Central memory CD4-positive, alpha-beta T cell (primary cell): ENCODE measurements at places on chromosomes 12 and 14.

DNA sequence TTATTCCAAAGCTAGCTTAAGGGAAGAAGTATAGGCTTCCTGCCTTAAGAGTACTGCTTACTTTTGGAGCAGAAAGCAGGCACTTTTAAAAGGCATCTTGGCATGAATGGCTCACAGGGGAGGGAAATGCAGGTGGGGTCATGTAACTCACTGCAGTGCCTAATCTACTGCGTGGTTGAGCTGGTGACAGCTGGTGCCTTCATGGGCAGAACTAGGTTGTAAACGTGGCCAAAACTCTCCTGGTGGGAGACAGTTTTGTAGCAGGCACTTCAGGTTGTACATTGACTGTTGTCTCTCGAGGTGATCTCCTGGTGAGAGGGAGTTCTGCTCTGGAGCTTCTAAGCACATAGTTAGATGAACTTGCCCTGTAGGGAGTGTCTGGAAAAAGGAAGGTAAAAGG lies 962.5 kb downstream of the DIO2 start:
- DNase-seq = no peak

- DNase-seq = peak; percentile 5
Measured at GRCh38 chr12:50597200-50598195, 92.7 kb downstream of the DIP2B start.

DNA sequence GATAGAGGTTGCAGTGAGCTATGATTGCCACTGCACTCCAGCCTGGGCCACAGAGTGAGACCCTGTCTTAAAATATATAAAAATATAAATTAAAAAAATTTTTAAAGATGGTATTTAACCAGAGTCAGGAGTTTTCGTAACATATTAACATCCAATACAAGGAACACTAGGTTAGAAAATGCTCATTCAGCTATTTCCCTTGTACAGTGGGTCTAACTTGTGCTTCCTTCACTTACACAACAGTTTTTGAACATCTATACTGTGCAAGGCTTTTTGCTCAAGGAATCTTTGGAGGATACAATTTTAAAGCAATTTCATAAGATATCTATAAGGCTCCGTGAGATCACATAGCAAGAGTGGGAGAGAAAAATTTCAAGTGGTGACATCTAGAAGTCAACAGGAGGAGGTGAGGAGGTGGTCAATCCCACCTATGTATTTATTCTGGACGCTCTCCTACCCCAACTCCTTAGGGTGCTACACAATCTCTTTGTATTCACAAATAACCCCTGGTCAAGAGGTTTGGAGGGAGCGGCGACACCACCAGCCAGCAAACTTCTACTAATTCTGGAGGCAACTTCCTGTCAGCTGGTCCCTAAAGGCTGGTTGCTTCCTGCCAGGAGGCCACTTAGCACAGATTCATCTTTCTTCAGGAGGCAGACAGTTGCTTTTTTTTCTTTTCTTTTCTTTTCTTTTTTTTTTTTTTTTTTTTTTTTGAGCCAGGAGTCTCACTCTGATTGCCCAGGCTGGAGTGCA lies 22.2 kb downstream of the DUSP16 start:
- DNase-seq = no peak

DNA sequence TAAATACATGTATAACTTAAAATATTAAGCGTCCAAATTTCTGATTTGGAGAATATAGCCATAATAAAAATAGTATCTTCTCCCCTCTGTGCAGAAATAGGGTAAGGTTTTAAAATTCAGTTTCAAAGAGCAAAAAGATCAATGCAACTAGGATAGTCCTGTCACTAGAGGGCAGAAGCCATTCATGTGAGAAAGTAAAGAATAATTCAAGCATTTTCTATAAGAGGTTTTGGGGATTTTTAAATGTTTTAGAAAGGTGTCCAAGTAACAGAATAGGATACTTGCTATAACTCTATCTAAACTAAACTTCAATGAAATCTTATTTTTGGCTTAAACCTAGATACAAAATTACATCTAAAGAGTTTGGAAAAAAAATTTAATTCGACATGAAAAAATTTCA lies 50.3 kb downstream of the ADAMTS20 start:
- DNase-seq = no peak

GRCh38 chr14:59132796-59133494 lies 55.5 kb upstream of the DAAM1 start:
- DNase-seq = no peak

DNA sequence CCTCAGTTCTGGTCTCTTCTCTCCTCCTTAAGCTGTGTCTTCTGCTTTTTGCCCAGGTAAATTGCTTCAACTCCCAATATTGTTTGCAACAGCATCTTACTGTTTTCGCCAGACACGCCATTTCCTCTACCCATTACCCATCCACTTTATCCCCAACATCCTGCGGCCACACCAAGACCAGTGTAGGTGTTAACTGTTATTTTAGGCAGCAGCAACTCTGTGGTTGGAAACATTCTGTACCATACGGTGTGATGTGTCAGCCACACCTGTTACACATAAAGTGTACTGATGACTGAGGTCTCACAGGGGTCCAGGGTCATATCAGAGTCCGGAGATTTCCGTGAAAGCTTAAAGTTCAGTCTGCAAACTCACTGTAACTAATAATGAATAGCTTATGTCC lies 21.8 kb upstream of the KLRD1 start:
- DNase-seq = no peak

GRCh38 chr14:92633274-92633616 lies 115.2 kb downstream of the LGMN start:
- no peak for DNase-seq

DNA sequence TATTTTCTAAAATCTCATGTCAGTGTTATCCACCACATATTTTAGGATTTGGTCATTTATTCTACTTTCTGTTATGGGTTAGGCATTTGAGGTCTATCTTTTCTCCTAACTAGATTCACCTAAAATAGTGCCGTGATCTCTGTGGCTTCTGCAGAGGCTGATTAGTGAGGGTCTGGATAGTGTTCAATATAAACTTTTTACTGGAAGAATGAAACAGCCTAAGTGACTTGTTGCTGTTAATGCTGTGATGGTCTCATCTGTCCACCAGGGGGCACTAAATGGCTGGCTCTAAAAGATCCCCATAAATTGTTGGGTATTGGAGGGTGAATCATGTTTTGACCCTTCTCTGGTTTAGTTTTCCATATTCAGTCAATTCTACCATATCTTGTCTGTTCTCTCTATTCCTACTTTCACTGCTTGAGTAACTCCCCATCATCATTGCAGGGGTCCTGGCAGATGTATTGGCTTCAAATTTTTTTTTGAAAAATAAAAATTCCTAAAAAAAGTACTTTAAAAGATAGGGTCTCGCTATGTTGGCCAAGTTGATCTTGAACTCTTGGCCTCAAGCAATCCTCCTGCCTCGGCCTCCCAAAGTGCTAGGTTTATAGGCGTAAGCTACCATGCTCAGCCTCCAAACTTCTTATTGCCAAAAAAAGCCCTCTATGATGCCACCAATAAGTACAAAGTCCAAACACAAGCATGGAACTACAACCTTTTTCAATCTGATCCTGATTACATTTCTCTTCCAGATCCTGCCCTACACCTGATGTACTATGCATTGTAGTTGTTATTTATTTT lies 6.9 kb downstream of the PABPN1 start:
- peak; percentile 50 for DNase-seq

DNA sequence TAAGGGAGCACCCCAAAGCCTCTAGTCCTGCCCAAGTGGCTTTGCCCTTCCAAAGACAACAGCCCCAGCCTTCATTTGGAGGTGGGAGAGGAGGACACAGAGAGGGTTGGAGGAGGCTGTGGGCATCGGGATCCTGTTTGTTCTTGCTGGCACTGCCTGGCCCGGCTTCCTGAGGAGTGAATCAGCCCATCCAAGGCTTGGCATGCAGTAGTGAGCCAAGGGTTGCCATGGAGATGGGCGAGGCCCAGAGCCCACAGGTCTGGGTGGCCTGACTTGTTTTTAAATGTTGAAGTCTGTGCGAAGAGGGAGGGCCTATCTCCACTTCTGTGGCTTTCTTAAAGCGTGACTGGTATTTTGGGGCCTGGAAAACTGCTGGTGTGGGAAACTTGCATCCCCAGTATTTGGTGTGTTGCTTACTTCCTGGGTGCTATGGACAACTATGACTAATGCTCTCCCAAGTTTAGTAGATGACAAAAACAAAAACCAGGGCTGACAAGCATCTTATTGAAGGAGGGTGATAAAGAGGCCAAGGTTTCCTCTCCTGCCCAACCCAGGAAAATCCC lies 15.8 kb downstream of the CD9 start:
- DNase-seq = no peak

DNA sequence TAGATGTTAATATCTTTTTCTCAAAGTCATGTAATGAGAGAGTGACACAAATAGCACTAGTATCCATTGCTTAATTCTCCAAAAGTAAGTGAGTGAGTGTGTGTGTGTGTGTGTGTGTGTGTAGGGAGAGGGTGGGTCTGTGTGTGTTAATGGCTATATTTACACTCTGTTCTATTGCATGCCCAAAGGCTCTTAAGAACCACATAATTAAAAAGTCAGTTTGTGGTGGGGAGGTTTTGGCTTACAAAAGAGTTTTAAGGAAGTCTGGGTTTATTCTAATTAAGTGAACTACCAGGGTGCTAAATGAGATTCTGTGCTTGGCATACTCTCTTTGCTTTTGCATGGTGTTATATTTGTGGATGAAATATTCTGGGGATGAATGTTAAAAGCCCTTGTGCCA lies 1897.6 kb upstream of the FLRT2 start:
- no peak for DNase-seq

GRCh38 chr14:42429401-42429800 lies 822.7 kb downstream of the LRFN5 start:
- no peak for DNase-seq

- DNase-seq = no peak
Measured at GRCh38 chr12:47111392-47111778, 31.6 kb upstream of the AMIGO2 start.

- DNase-seq = no peak
Measured at GRCh38 chr14:68362846-68363245, 430.0 kb downstream of the ZFP36L1 start.

DNA sequence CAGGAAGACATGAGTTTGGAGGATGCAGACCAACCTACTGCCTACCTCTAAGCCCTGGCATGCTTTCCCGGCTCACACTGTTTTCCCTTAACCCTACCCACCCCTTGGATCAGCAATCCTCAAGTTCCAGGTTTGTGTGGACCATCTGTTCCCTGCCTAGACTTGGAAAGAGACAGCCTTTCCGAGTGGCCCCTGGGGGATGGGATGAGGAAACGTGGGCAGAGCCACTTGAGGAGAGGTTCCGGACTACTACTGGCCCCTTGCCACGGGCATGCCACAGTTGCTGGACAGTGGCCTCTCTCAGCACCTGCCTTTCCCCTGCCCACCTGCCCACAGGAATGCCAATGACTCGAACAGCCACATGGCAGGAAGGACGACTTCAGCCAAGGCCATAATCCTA lies 135.9 kb downstream of the SLC15A4 start:
- no peak for DNase-seq

- DNase-seq = peak; percentile 82
Measured at GRCh38 chr14:91405241-91405721, 12.3 kb downstream of the CCDC88C start.

DNA sequence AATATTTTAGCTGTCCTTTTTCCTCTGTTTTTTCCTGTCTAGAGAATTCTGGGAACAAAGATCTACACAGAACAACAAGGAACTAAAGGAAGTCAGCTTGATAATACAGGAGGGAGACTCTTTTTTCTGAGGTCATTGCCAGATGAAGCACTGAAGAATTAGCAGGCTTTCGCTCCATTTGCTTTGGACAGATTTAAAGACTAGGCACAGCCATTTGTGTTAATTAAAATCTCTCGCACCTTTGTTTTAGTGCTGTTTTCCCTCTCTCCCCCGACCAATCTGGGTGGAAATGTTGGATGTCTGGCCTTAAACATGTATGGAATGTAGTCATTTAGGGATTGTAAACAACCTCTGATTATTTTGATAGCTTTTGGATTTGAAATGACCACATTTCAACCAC lies 9.6 kb upstream of the GPHN start:
- DNase-seq = no peak

- no peak for DNase-seq
Measured at GRCh38 chr14:99231161-99231849, 40.7 kb downstream of the BCL11B start.

DNA sequence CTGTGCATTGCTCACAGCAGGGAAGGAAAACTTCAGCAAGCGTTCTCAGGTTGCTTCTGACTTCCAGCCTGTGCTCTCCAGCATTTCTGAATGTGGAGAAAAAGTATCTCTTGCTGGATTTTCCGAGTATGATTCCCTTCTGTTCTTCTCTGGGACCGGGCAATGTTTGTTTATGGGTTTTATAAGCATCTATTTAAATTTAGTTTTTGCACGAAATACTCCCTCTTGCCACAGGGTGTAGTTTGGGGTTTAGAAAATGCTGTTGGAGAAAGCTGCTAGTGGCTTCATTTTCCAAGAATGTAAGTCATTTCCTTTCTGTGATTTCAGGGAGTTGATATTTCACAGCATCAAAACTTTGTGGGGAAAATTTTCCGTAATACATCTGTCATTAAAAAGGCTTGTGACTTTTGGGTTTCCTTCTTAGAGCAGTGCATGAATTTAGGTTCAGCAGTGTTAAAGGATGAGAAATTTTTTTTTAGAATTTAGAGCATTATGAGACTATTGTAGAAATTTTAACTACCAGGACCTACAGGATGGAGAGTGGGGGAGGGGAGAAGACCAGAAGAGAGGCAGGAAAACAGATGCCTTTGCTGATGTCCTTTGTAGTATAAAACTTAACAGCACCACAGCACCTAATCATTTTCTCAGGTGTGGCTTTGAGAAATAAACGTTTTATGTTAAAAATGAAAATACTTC lies 1.5 kb downstream of the FRMD6 start:
- no peak for DNase-seq

- no peak for DNase-seq
Measured at GRCh38 chr14:99774556-99775307, 18.5 kb upstream of the EML1 start.
